NCI-H187 (cell line): ENCODE measurements at places on chromosomes 3 and 15.

- no peak for DNase-seq
Measured at GRCh38 chr3:122926322-122926721, 101.2 kb downstream of the SEMA5B start.

DNA sequence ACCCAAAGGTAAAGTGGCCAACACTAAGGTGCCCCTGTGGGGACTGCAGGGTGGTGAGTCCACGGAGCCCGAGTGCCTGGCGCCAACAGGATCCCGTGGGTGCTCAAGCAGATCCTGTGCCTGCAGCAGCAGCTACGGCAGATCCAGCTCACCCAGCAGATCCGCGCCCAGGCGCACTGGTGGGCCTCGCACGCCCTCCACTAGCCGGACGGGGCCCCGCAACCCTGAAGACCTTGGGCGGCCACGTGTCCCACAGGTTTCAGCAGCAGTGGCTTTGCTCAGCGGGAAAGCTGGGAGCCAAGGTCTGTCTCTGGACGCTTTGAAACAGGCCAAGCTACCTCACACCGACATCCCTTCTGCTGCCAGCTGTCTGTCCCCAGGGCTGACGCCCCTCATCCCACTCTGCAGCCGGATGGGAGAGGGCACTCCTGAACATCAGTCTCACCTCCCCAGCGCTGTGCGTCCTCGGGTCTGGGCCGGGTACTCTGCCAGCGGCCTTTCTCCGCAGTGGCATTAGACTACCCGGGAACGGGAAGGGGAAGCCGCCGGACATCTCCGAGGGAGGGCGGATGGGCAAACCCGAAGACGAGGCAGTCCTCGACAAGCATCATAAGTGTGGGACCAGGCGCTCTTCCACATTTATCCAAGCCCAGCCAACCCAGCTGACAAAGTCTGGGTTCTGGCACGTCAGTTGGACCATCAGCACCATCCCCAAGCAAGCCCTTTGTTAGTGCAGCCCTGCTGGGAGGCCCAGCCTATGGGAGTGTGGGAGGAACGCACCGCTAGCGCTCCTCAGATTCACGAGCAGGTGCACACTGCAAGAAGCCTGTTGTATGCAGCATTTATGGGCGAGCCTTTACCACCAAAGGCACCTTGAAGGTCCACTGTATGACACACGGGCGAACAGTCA lies 212.6 kb upstream of the UBE2E2 start:
- no peak for DNase-seq

DNA sequence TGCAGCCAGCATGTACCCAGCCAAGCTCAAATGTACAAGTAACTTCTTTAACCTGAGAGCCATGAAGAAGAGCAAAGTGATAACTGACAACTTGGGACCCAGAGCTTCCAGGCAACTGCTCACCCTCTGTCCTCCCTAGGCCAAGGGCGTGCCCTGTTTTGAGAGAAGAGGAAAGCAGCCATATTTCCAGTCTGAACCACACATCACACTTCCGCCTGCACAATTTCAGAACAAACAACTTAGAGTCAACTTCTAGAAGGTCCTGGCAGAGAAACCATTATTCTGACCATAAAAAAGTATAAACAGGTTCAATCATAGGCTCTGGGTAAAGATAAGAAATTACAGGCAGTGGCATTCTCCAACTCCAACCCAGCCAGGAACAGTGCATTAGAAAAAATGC lies 50.1 kb downstream of the ITGB5 start:
- DNase-seq: no peak

DNA sequence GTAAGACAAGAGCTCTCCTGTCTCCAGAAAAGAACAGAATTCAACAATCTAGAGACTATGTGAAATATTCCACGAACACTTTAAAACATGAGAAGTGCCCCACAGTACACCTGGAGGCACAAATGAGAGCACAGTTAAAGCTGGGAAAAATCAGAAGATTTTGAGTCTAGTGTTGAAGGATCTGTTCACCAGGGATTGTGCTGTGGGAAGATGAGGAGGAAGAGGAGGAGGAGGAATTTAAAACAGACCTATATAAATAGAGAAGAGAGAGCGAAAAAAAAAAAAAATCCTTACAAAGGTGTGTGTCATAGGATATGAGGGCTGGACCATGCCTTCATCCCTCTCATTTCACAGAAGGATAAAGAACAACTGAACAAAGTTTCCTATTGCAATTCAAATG lies 361.0 kb upstream of the SEMA6D start:
- DNase-seq: no peak
